Adrenal gland (tissue), 19 donors: ENCODE measurements at places on chromosomes 5 and 9. TPM values are rescaled to one million over a fixed set of nuclear protein-coding genes. Genes with fewer than 3 reads are reported as not detected.

- DNase-seq: no peak
Measured at GRCh38 chr9:86801246-86801645, 146.1 kb downstream of the GAS1 start.

- DNase-seq: no peak
Measured at GRCh38 chr5:159155960-159156359, 53.4 kb downstream of the RNF145 start.

DNA sequence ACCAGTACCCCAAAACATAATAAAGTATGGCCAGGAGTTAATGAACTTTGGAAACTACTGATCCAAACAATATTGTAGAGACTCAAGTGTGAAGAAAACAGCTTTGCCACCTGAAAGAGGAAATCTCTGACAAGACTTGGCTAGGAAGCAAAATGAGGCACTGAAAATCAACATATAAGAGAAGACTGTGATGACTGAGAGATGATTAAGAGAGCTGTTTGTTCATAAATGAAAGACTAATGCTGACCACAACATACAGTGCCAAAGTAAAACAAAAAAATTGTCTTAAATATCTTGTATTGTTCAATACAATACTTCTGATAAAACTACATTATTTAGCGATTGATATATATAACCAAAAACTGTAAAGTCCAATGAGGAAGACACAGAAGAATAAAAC lies 7.2 kb downstream of the RC3H2 start:
- no peak for DNase-seq

DNA sequence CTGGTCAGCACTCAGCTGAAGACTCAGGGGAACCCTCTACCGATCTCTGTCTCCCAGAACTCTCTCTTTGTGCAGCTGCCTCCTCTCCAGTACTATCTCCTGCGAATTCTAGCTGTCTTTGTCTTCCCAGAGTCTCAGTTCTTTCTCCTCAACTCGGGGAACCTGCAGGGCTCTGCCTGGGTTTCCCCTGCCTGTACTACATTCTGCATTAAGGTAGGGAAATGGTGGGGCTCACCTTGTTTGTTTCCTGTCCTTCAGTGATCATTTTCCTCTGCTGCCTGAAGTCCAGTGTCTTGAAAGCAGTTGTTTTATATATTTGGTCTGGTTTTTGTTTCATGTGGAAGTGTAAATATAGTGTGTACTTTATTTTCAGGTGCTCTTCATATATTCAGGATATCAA lies 43.1 kb upstream of the IGFBPL1 start:
- DNase-seq: no peak

The C5orf46 gene
- polyA plus RNA-seq: not detected

The COL27A1 gene
- 99.8 TPM for polyA plus RNA-seq
